Activated CD8-positive, alpha-beta memory T cell treated with anti-CD3 and anti-CD28 coated beads, Interleukin-2, amount 10 ng/mL, durations not matched to agents 7 days and 5 days (primary cell): ENCODE measurements at places on chromosomes 3 and 15. TPM values are rescaled to one million over a fixed set of nuclear protein-coding genes. Genes with fewer than 3 reads are reported as not detected.

The AMIGO3 gene
- 0.19 TPM for total RNA-seq

- no peak overlapping the region for H3K4me3 ChIP-seq
- no peak overlapping the region for H3K27ac ChIP-seq
- peaks cover 53% of the 10 kb centered on the region for H3K27me3 ChIP-seq
- H3K4me1 ChIP-seq, result no peaks in the 10 kb centered on the region
- H3K36me3 ChIP-seq, result no peaks in the 10 kb centered on the region
- DNase-seq, result no peak
Measured at GRCh38 chr15:66184936-66185790, 68.4 kb downstream of the MEGF11 start.

The STX19 gene
- total RNA-seq, result not detected

The SUCNR1 gene
- not detected for total RNA-seq

- H3K4me1 ChIP-seq, result no peaks in the 10 kb centered on the region
- no peak for DNase-seq
- no peak overlapping the region for H3K4me3 ChIP-seq
- H3K27me3 ChIP-seq, result peaks cover 7% of the 10 kb centered on the region
Measured at GRCh38 chr3:8761866-8762265, 7.5 kb downstream of the OXTR start.

GRCh38 chr15:57537488-57538264 lies 54.0 kb upstream of the MYZAP start:
- no peak overlapping the region for H3K27ac ChIP-seq
- H3K36me3 ChIP-seq, result no peaks in the 10 kb centered on the region
- no peak for DNase-seq
- no peaks in the 10 kb centered on the region for H3K4me1 ChIP-seq
- no peak overlapping the region for H3K4me3 ChIP-seq

GRCh38 chr15:58724466-58724865 lies 25.0 kb downstream of the ADAM10 start:
- DNase-seq, result no peak
- no peaks in the 10 kb centered on the region for H3K27me3 ChIP-seq
- peaks cover 10% of the 10 kb centered on the region for H3K4me1 ChIP-seq
- H3K27ac ChIP-seq, result no peak overlapping the region
- H3K36me3 ChIP-seq, result peaks cover 15% of the 10 kb centered on the region
